Liver (tissue), 10 donors: ENCODE measurements at places on chromosomes 2 and 18. TPM values are rescaled to one million over a fixed set of nuclear protein-coding genes. Genes with fewer than 3 reads are reported as not detected.

DNA sequence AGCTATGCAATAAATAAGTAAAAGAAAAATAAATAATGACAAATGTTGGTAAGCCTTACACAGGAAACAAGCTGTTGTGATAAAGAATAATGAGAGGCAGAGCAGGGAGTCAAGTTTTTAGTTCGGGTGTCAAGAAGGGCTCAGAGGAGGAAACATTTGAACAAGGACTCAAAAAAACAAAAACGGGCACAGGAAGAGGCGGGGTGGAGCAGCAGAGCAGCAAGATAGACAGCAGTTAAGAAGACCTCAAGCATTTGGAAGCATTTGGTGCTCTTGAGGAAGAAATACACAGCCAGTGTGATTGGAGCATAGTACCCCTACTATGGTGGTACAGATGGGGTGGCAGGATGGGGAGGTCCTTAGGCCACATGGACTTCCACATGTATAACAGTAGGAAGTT is 2.8 kb downstream of the TMEM169 start:
- H3K27me3 ChIP-seq: no peaks in the 10 kb centered on the region
- no peaks in the 10 kb centered on the region for H3K36me3 ChIP-seq
- H3K4me1 ChIP-seq: peaks cover 42% of the 10 kb centered on the region
- H3K4me3 ChIP-seq: no peak overlapping the region
- no peak for DNase-seq

Gene SSB
- 49.2 TPM for total RNA-seq

Gene GATA6
- total RNA-seq: 3.5 TPM

Gene IL36A
- not detected for total RNA-seq

Gene GPR45
- not detected for total RNA-seq

DNA sequence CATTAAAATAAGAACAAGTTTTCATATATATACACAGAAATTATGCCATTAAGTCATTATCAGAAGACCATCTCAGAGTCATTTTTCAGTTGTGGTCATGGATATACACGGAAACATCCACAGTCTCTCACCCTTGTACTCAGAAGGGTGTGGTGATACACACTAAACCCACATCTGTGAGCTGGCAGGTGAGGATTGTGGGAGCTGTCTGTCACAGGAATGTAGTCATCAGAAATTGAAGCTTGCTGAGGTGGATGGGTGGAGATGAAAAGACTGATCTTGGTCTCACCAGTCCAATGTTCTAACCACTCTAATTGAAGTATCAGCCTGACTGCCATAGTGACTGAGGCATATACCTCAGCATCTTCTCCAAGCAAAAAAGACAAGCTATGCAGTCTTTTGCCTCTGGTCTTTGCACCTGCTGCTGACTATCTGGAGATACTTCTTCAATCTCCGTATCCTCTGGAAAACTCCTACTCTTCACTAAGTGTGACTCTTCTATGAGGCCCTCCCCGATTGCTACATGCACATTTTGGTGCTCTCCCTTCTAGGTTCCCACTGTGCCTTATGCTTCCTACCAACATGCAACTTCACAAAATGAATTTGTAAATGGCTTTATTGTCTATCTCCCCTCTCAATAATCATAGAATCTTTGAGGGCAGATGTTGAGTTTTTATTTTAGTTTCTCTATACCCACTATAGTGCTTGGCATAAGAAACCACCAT is 232.8 kb downstream of the DYM start:
- no peaks in the 10 kb centered on the region for H3K4me1 ChIP-seq
- no peak for DNase-seq
- no peak overlapping the region for H3K27ac ChIP-seq
